Stimulated activated naive CD4-positive, alpha-beta T cell (primary cell): ENCODE measurements at places on chromosomes 1 and 21.

DNA sequence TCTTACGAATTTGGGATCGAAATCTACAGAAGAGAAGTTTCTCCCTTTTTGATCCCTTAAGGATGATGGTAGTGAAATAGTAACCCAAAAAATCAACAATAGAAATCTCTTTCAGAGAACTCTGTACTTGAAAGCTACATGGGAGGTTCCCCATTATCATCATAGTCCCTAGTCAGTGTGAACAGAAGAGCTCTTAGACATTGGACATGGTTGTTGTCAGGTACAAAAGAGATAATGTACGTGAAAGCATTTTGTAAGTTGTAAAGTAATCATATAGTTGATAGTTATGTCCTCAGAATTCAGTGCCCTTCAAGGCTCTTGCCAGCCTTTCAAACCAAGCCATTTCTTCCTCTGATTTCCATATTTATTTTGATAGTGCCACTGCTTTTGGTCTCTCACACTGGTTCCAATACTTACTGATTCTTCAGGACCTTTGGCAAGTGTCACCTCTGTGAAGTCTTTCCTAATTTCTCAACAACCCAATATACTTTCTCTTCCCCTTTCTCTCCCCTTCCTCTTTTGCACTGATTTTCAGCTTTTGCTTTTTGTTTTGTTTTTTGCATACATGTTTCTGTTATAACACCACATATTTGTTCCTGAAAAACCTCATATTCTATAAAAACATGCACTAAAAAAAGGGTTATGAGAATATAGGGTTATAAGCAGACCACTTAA, 22.4 kb downstream of the VPS45 start:
- DNase-seq: no peak

DNA sequence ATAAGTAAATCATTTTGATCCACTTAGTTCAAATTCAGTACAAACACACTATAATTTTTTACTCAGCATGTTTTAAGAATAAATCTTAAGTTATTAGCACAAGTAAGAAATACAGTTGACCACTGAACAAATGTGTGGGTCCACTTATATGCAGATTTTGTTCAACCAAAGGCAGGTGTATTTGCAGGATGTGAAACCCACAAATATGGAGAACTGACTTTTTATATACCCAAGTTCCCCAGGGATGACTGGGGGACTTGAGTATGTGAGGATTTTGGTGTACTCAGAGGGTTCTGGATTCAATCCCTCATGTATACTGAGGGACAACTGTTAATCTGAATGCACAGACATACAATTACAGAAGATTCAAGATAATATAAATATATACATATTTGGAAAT, 25.7 kb upstream of the ERICH3 start:
- no peak for DNase-seq

GRCh38 chr1:14599183-14599791, 802 bp downstream of the KAZN start:
- DNase-seq: no peak

DNA sequence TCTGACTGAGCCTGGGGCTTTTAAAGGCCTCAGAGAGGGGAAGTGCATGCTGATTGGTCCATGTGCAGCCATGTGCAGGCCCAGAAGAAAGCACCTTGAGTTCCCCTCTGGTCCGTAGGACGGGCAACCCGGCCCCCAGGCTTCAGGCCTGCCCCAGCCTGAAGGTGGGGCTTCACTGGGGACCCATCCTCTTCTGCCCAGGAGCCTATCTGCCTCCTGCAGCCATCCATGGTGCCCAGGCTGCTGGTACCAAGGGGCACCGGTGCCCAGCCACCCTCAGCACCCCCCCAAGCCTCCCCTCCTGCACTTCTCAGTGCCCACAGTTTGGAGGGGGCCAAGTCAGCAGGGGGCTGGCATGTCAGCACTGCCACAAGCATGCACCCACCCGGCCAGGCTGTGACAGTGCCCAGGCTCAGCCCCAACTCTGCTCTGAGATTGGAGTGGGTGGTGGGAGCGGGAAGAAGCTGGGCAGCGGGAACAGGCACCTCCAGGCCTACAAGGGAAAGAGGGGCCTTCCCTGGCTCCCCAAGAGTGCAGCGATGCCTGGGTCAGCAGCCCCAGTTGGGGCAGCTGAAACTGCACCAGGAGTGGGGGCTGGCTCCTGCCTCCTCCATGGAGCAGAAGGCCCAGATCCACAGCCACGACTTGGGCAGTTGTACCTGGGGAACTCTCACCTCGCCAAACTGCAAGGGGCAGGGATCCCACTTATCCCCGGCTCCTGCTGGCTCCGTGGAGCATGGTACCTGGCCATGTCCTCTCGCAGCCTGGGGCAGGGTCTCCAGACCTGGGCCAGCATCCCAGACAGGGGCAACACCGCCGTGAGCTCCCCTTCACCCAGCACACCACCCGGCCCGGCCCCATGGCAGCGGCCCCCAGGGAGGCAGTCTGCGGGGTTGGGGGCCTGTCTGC, 11.7 kb downstream of the COL6A2 start:
- no peak for DNase-seq

- DNase-seq: peak; percentile 14
Observed at GRCh38 chr1:160708801-160709200, 2.8 kb downstream of the CD48 start.

- DNase-seq: no peak
Observed at GRCh38 chr1:233721004-233721595, 107.2 kb downstream of the KCNK1 start.

- DNase-seq: no peak
Observed at GRCh38 chr21:44748621-44749020, 37.2 kb upstream of the TSPEAR start.

DNA sequence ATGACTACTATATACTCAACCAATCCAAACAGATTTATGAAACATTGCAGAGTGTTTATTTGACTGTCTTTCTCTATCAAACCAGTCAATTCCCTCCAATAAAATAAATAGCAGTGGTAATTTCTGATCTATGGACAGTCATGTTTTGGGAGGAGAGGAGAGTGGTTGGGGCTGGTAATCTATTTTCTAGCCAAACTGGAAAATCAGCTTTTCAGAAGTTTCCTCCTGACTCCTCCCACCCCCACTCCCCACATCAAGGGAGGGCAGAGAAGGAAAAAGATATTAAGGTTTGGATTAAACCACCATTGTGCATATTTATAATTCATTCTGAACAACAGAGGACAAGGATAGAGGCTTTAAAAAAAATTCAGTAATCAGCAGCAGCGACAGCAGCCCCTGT, 69.4 kb upstream of the SOX13 start:
- no peak for DNase-seq

- no peak for DNase-seq
Observed at GRCh38 chr1:200217703-200218102, 190.2 kb downstream of the NR5A2 start.

DNA sequence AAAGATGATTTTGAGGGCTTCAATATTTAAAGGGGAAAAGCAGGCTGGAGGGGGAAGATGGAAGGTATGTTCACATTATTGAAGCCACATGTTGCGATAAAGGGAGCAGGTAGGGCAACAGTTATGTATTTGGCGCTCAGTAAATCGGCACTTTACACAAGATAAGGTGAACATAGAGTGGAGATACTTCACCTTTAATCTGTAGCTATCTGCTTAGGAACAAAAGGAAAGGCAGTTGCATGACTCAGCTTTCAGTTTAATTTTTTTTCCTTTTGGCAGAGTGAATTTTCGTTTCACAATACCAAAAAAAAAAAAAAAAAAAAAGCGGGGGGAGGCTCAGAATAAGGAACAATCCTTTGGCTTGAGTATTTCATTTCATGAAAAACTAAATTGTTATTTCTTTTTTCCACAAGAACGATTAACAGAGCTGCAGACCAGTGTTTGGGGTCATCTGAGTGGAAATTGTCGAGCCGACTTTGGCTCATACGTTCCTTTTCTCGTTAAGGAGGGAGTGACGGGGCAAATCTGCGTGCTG, 1.1 kb upstream of the COQ8A start:
- no peak for DNase-seq

- peak; percentile 19 for DNase-seq
Observed at GRCh38 chr1:89065079-89065868, at the start of gene GBP1. Gene GBP1, minus strand, starts transcription at chr1:89065208. Its CDS starts 1,974 bp downstream, at chr1:89063234.

DNA sequence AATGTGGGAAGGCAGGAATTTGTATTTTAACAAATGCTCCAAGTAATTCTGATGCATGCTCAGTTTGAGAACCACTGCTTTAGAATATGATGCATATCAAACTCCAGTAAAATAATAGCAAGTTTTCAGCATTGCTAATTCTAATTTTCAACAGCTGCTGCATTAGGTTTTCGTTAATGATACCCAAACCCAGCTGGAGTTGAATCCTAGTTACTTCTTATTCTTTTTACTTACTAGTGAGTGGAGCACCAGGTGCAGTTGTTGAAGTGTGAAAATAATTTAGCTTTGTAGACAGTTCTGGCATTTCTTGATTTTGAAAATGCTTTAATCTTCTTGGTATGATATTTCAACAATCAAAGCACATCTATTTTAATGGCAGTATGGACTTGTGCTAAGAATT, 138.5 kb downstream of the HS2ST1 start:
- no peak for DNase-seq

GRCh38 chr1:29688471-29689365, 452.4 kb downstream of the PTPRU start:
- DNase-seq: no peak

GRCh38 chr1:85278853-85279314, 2.5 kb upstream of the BCL10 start:
- no peak for DNase-seq

DNA sequence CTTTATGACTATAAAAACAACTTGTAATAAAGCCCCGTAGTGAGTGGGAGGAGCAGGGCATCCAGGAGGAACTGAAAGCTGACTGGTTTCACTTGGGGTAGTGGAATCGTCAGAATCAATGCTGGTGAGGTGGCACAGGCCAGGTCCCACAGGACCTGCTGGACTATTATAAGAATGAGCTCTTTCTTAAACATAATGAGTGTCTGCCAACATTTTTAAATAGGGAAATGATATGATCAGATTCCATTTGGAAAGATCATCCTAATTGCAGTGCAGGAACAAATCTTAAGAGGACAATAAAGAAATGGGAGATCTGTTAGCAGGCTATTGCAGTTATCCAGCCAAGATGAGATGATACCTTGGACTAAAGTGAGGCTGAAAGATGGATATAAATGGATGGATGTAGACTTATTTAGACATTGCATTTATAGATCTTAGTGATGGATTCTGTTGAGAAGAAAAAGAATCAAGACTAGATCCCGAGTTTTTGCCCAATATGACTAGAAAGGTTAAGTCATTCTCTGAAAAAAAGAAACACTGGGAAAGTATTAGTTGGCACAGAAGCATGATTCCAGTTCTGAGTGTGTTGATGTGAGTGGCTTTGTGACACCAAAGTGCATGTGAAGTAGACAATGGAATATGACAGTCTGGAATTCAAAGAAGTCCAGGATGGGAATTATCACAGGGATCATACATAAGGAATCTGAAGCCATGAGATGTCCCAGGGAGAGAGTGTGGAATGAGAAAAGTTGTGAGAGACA, 153.3 kb upstream of the SGIP1 start:
- DNase-seq: no peak

- no peak for DNase-seq
Observed at GRCh38 chr1:38662126-38662525, 197.4 kb downstream of the RRAGC start.

DNA sequence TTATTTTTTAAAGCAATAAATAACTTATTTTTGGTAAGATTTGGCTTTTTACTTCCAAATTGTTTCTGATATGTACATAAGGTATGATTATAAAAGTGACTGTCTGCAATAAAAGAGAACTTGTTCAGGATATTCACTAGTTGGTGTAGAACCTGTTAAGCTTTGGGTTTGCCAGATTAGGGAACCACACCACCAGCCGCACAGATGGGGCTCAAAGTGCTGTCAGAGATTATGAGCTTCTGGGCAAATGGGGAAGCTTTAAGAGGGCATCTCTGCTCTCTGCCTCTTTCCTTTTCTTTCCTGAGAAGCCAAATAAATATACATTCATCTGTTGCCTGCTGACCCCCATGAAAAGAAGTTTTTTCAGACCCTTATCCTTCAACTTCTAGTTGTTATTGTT, 25.4 kb downstream of the IVNS1ABP start:
- DNase-seq: no peak

- peak; percentile 80 for DNase-seq
Observed at GRCh38 chr1:154791292-154792166, 78.6 kb downstream of the KCNN3 start.

- DNase-seq: no peak
Observed at GRCh38 chr1:72003092-72003491, 279.2 kb downstream of the NEGR1 start.

DNA sequence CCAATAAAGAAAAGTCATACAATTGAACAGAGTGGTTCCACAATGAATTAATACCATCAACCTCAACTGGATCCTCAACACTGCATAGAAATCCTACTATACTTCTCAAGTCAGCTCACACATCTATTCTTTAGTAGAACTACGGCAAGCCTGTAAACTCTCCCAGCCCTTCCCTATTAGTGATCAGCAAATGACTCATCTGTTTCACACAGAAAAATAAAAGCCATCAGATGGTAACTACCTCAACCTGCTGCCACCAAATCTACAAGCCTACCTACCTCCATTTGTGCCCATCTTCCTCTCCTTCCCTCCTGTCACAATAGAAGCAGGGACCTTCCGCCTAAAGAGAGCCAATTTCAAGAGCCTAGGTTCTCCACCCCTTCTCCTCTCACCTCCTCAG, 63.6 kb downstream of the DMAP1 start:
- no peak for DNase-seq

DNA sequence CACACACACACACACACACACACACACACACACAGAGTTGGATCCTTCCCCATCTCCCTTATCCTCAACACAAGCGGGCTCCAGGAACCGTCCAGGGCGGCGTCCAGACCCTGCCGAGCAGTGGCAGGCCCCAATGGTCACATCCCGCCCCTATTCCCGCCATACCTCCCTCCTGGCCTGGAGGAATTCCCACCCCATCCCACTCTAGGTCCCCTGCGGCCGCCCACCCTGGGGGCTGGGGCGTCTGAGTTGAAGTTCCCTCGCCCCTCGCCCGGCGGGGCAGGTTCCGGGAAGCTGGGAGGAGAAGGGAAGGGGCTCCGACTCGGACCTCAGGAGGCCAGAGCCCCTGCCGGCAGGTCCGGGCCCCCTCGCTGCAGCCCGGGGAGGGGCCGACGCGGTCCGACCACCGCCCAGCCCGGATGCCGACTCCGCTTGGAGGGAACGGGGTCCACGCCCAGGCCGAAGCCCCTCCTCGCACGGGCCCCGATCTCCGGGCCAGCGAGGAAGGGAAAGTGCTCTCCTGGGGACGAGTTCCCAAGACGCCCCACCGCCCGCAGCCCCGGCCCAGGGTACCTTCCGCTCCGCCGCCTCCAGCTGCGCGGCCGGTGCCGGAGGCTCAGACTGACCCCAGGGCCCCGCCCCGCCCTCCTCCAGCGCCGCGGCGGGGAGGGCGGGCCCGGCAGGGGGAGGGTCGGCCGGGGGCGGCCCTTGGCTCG, at the start of gene RHOC:
TSS of gene RHOC (minus strand) at position 623 of the 716 bp plus-strand sequence. CDS start 3,328 bp downstream, outside the sequence.
- peak; percentile 33 for DNase-seq

- no peak for DNase-seq
Observed at GRCh38 chr1:65343286-65343685, 33.9 kb downstream of the DNAJC6 start.
